ENCODE measurements at places on chromosomes 3 and 15.

DNA sequence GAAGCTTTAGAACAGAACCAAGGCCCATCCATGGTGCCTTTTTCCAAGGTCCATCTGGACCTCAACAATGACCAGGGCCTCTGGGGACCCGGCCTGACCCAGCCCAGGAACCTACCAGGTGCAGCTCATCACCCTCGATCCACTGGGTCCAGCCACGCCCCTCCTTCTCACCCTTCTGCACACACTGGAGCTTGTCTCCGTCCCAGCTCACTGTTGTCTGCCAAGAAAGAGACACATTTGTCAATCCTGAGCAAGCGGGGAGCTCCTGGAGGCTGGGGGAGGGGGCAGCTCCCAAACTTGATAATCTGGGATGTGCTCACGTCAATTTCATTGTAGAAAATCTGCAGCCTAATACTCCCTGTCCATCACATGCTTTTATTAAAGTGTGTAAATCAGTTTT, 21.2 kb downstream of the RBP1 start:
- no peak for DNase-seq

- no peak for DNase-seq
These were observed 30.3 kb upstream of the CMC1 start for GRCh38 chr3:28210968-28211713.

DNA sequence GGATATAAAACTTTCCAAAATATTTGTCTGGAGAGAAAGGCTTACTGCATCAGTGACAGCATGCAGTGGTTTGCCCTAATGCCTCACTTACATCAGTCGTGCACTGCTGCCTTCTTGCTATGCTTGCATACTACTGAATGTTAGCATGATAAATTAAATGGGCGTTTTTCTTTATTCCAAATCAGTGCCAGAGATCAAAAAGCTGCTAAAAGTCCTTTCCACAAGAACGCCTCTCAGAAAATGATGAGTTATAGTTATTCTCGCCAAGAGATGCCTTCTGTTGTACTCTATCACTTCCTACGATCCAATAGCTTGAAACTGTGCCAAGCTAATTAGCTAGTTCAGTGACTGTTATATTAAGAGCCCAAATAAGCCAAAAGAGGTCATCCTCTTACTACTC, 345.8 kb upstream of the ROBO2 start:
- no peak for DNase-seq

- no peak for DNase-seq
These were observed 55.9 kb downstream of the SQOR start for GRCh38 chr15:45690581-45691260.

GRCh38 chr15:58588096-58588495, 156.3 kb downstream of the LIPC start:
- DNase-seq = no peak

DNA sequence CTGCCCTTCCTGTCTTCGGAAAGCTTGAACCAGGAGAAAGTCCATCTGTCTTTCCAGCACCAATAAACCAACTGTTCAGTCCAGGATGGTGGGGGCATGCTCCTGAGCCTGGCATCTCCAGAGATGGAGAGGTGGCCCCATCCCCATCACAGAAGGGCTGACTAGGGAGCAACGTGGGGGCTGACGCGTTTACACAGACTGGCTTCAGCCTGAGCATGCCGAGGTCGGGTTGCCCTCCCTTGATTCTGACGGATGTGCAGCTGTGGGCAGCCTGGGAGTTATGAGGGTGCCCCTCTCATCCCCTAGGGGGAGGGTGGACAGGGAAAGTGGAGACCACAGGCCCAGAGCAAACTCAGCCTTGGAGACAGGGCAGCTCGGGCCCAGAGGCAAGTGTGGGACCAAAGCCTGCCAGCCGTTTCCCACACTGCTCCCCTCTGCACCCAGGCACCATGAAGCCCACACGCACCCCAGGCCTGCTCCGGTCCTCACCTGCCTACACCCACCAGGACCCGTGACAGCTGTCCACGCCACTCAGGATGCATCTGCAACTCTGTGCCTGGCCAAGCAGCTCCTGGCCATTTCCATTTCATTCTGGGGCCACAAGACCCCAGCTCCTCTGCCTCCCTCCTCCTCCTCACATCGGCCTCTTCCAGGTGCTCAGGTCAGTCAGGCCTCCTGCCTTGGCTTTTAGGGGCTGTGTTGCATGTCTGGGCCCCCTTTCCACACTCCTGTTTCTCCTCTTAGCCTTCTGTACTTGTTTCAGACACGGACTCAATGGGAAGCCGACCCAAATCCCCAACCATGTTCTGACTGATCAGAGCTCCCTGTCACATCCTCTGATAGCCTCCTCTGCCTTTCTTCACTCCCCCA, 48.2 kb upstream of the SLC41A3 start:
- no peak for DNase-seq

DNA sequence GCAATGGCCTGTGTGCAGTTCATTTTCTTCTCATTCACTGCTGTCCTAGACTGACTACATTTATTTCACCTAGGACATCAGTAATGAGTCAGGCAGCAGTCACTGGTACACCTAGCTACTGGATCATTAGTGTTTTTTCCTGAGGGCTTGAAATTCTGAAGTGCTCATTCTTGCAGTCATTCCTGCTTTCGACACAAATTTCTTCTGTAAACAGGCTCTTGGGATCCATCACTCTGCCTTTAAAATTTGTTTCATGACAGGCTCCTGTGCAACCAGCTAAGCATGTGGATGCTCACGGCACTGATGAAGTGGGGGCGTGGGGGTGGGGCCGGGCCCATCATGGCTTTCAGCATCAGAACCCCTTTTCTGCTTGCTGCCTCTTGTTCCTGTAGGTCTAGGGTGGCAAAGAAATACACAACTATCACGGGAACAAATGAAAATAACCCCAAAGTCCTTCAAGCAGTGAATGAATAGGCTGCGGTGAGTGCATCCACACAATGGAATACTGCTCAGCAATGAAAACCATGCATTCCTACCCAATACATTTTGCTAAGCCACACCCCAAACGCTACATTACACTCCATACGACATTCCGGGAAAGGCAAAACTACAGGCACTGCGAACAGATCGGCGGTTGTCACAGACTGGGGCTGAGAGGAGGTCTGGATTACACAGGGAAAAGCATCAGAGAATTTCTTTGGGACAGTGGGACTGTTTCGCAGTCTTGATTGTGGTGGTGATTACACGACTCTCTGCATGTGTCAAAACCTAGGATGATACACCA, 9.3 kb upstream of the MELTF start:
- DNase-seq = no peak

- DNase-seq = no peak
These were observed 210.7 kb downstream of the SSR3 start for GRCh38 chr3:156344215-156344614.

DNA sequence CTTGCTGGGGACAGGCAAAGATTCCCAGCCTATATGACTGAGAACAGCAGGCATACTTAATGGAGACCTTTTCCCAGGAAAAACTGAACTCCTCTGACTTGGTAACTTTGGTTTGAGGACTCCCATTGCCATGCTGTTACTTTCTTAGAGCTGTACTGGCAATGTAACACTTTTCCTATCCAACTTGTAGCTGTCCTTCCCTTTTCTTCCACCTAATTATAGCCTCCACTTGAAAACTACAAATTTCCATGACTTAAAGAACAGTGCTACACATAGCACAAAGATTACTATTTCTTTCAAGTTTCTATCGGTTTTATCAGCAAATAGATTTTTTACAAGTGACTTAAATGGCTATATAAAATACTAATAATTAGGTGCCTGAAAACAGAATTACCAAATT, 116.9 kb downstream of the GSK3B start:
- no peak for DNase-seq

DNA sequence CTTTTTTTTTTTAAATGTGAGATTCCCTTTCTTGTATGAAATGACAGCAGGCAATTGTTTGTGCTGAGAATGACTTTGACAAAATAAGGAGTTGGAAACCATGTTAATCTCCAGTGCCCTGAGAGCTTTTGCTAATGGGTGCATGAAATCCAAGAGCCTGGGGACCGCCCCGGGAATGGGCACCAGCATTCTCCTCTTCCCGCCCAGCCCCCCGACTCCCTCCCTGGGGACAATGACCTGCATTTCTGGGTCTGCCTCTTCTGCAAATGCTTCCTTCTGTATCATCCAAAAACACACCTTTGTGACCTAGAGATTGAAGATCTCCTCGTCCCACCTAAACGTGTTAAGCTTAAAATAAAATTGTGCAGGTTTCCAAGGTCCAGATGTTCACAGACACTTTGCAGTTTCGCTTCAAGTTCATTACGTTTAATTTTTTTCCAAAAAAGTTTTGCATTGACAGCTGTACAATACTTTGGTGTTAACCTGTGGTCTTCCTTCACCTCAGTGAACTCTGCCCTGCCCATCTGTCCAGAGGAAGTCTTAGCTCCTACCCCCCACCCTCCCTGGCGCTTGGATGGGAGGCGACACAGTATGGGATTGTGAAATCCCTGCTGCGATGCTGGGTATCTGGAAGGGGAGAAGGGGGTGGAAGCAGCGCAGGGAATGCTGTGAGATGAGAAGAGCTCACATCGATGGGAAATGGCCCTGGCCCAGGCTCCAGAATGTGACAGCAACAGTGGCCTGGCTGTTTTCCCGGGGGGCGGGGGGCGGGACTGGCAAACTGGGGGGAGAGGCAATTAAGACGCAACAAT, 50.1 kb downstream of the TLE3 start:
- no peak for DNase-seq

GRCh38 chr3:38114875-38115644, 21.9 kb downstream of the ACAA1 start:
- DNase-seq = no peak

DNA sequence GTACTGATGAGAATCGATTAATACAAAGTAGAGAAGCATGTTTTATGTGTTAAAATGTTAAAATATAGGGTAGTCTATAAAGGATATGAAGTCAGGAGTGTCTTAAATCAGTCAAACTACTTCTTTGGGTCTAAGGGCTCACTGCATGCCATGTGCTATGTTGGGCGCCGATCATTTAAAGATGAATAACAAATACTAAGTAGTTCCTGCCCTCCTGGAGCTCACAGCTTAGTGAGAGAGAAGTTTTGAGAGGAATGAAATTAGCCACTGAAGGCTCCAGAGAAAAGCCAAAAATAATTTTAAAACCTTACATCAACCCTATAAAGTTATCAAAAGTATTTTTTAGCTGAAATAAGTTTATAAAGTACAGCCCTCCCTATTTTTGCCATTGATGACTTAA, 44.5 kb downstream of the BLM start:
- DNase-seq = no peak

DNA sequence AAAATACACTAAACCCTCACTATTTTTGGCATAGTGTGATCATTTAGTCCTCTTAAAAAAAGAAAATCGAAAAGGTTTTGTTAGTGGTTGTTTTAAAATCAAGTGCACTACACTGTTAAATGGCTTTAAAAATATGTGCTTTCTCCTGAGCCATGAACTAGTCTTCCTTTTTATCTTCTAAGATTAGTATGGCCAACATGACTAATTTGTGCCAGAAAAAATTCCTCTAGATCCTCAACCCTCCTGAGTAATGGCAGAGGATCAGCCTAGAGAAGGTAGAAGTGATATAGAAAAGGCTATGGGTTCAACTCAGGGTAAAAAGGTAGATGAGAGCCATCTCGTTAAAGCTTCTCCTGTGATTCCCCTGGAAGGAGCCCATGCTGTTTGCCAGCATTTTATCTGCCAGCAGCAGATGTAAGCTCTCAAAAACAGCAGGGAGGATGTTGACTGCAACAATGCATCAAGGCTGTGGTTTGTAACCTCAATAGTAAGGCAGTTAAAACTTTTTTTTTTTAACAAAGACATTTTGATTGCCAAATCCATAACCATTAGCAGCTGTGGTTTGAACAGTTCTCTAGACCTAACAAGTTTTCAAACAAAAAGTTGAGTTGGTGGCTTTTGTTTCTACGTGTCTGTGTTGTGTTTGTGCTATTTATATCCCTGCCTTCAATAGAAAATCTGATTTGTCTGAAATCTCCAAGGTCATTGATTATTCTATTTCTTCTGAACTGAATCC, 30.2 kb upstream of the ZNF609 start:
- no peak for DNase-seq

GRCh38 chr3:32502946-32503286, 264 bp upstream of the CMTM6 start:
- no peak for DNase-seq

GRCh38 chr3:115071601-115072000, 75.5 kb downstream of the ZBTB20 start:
- DNase-seq = no peak
